Fibroblast of the aortic adventitia (primary cell): ENCODE measurements at places on chromosomes 5 and 9. TPM values are rescaled to one million over a fixed set of nuclear protein-coding genes. Genes with fewer than 3 reads are reported as not detected.

The PRRX2 gene
- 3.5 and 36.1 TPM in 2 replicates for total RNA-seq

The GARIN3 gene
- total RNA-seq, result not detected in 2 replicates

The PCDHAC2 gene
- total RNA-seq, result 0.57 TPM in 1 of 2 replicates, not detected in the other

The TICAM2 gene
- 9.1 and 19.1 TPM in 2 replicates for total RNA-seq

The PRDM9 gene
- total RNA-seq, result not detected in 2 replicates

The PCSK1 gene
- total RNA-seq, result 0.45 and 1.5 TPM in 2 replicates

The SLC9A3 gene
- total RNA-seq, result 0.25 and 1.8 TPM in 2 replicates

The TMEM174 gene
- not detected in 2 replicates for total RNA-seq

The IFNA2 gene
- total RNA-seq, result not detected in 2 replicates

The NPR3 gene
- total RNA-seq, result 2.8 and 23.7 TPM in 2 replicates
